ENCODE measurements at places on chromosomes 12 and 14.

GRCh38 chr14:34065236-34065635, 114.4 kb upstream of the EGLN3 start:
- DNase-seq = no peak

DNA sequence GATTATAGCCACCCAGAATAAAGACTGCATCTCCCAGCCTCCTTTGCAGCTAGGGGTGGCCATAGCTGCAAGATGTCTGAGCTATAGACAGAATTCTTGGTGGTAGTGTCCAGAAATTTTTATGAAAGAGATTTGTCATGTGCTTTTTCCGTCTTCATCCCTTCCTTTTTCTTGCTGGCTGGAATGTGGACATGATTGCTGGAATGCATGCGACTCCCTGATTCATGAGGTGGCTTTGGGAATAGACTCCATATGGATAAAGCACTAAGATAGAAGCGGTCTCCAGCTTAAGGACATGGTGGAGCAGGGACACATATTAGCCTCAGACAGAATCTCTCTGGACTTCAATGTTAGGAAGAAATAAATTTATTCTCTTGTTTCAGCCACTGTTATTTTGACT, 10.0 kb upstream of the HSPB8 start:
- no peak for DNase-seq

GRCh38 chr14:45633220-45633984, 380.4 kb upstream of the MIS18BP1 start:
- no peak for DNase-seq

GRCh38 chr12:127830065-127830460, 436.9 kb upstream of the TMEM132C start:
- DNase-seq = no peak

DNA sequence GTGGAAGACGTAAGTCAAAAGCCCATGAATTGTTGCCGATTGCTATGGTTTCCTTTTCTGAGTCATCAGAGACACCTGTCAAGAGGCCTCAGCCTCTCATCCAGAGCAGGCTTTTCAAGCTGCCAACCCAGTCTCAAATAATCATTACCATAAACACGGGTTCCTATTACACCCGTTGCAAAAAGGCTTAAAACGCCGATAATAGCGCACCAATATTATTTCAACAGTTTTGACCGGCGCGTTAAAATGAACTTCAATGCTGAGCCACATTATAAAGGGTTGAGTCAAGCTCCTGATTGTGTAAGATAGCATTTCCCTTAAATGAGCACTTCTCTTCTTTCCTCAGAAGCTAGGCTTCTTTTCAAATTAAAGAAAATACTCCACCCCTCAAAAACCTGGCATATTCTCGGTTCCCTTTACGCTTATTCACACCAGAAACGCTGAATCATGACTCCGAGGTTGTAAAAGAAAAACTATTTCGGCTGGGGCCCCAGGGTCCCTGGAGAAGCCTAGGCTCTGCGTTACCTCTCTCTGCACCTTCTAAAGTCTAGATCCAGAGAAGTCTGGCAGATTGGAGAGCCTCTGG, 1.4 kb downstream of the TMTC1 start:
- peak; percentile 65 for DNase-seq

GRCh38 chr14:71693381-71693780, 238.8 kb upstream of the RGS6 start:
- no peak for DNase-seq

DNA sequence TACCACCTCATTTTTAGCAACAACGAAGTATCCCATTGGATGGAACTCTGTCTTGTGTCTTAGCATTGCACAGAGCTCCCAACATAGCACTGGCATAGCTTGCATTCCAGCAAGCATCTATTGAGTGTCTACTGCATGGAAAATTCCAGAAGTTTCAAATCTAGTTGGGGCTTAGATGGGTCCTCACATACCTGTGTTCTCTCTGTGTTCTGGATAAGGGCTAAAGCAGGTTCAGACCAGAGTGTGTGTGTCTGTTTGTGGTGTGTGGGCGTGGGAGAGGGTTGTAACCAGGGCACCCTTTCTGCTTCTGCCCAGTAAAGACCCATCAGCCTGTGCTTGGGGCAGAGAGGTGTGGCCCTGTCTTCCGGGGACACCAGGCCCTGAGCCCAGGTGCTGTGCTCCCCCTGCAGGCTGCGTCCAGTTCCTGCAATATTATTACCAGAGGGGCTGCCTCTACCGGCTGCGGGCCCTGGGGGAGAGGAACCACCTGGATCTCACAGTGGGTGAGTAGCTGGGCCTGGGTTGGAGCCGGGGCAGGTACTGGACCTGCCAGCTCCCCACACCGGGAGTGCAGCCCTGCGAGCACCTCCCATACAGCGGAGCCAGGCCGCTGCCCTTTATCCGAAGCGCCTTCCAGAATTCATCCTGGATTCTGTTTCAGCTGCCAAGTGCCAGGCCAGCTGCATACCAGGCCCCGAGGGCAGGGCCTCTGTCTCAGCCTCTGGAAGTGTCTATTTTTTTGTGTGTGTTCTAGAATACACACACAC, 20.3 kb downstream of the RHOF start:
- peak; percentile 64 for DNase-seq

- peak; percentile 37 for DNase-seq
These were observed 23.2 kb upstream of the ESRRB start for GRCh38 chr14:76352639-76353281.

GRCh38 chr12:19227880-19228210, 98.3 kb downstream of the PLEKHA5 start:
- DNase-seq = no peak

GRCh38 chr12:52314511-52314910, 6.7 kb downstream of the KRT83 start:
- DNase-seq = no peak

DNA sequence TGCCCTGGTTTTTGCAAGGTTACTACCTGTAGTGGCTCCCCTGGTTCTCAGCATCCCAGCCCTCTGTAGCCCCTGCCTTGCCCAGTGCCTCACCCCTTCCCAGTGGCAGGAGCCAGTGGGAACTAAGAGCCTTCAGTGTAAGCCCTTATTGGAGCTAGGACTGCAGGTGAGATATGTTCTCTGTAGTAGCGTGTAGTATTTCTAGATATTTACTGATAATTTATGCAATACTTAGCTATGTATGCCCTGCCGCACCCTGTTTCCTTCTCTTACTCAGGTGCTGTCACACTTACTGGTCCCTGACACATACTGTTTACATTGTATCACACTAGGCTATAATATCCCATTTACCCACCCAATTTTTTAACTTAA, 3.6 kb downstream of the BMAL2 start:
- DNase-seq = no peak

GRCh38 chr12:64706306-64706705, 52.9 kb downstream of the GNS start:
- DNase-seq = no peak

DNA sequence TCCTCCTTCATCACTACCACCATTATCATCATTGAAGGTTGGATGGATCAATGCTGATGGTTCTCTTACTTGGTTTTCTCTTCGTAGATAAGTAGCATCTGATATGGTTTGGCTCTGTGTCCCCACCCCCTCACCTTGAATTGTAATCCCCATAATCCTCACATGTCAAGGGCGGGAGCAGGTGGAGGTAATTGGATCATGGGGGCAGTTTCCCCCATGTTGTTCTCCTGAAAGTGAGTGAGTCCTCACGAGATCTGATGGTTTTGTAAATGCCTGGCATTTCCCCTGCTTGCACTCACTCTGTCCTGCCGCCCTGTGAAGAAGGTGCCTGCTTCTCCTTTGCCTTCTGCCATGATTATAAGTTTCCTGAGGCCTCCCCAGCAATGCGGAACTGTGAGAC, 172.4 kb upstream of the PWP1 start:
- no peak for DNase-seq

- DNase-seq = no peak
These were observed at the start of gene KRT5 for GRCh38 chr12:52519826-52520662. Gene KRT5 (minus strand): TSS chr12:52520394. CDS start chr12:52520296, 98 bp downstream.

DNA sequence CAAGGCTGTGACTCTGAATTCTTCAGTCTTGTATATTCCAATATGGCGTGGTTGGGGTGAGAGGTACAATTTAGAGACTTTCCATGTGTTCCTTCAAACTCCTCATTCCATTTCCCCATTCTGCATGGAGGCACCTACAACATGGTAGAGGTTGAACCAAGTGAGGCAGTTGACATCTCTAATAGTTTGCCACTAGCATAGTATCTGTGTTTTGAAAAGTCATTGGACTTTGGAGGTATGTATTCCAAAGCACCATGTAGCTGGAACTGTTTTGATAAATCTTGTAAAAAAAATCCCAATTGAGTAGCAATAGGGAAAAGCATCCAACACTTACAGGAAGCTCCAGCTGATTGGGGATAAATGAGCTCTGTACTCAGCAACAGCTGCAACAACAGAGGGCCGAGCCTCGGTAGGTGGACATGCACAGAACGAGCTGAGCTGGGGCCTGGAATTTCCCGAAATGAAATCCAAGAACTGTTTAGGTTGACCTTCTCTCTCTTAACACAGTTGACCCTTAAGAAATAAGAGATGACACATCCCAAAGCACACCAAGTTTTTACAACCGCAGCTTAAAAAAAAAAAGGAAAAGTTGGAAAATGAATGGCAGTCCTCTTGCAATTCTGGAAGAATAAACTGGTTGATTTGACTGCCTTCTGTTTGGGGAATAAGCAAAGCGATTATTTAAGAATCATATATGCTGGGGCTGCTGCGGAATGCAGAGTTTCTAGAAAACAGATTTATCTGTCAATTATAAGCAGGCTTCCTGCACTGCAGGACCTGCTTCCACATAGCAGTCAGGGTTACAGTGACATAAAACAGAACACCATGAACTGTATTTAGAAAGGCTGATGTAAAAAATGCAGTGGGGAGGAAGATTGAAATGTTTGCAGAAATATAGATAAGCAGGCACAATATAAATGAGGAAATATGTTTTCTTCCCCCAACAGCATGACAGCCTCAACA, 194.6 kb upstream of the KRR1 start:
- DNase-seq = no peak

GRCh38 chr12:92437452-92437851, 265.3 kb upstream of the PLEKHG7 start:
- DNase-seq = no peak

DNA sequence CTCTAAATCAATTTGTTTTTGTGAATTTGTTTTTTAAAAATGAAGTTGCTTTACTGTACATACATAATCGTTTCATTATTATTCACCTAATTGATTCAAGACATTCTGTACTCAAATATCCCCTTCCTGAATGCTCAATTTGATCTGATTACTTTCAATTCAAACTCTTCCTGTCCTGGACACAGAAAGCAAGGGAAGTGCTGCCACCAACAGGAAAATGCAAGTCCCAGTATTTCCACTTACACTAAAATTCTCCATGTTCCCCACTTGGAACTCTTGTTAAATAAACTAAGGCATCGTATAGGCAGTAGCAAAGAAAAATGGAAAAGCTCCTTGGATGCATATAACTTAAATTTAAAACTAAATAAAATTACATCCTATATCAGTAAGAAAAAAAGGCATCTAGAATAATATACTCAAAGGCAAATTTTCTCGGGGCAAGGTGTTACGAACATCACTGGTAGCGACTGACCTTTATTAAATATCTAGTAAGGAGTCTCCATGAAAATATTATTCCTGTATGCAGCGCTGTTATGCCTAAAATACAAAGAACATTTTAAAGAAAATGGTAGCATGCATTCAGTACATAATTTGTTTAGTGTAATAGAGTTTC, 72.0 kb upstream of the DBX2 start:
- no peak for DNase-seq

GRCh38 chr14:101861464-101861863, 100.0 kb downstream of the PPP2R5C start:
- DNase-seq = no peak

GRCh38 chr12:58455136-58455535, 465.2 kb downstream of the LRIG3 start:
- no peak for DNase-seq

DNA sequence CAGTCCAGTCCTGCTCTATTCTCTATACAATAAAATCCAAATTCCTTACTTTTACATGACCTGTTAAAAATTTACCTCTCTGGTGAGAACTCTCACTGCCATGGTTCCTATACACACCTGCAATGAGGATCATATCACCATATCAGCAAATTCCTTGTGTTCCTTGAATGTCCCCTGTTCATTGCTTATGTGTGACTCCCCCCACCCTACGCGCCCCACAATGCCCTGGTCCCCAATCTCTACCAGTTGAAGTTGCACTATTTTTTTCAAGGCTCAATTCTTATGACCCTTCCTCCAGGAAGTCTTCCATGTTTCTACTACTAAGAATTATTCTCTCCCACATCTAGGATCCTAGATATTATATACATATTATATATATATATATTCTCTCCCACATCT, 82.2 kb upstream of the NEDD1 start:
- DNase-seq = no peak

DNA sequence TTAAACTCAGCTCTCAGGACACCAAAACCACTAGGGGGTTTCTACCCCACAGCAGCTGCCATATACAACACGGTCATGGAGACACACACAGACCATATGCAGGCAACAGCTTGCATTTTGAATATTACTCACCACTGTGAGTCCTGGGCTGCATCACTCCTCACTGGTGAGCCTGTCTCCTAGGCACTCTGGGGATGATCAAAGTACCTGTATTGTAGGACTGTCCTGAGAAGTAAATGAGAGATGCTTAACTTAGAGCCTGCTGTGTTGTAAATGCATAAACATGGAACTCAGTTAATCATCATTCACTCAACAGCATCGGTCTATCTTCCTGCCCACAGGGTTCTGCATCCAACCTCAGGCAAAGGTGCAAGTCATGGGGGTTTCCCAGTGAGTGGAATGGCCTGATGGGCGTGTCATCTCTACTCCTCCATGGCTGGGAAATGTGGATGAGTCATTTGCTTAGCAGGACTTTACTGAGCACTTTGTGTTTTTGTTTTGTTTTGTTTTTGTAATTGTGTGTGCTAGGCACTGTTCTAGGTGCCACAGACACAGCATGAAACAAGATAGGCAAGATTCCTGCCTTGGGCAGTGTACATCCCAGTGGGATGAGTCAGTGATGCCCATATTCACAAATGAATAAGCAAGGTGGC, 1141.2 kb upstream of the TMEM132C start:
- DNase-seq = no peak

- DNase-seq = no peak
These were observed 111.8 kb downstream of the PRIMA1 start for GRCh38 chr14:93676416-93676958.

GRCh38 chr14:74395094-74395493, 30.9 kb downstream of the SYNDIG1L start:
- no peak for DNase-seq

- DNase-seq = no peak
These were observed 6.5 kb upstream of the GLT8D2 start for GRCh38 chr12:104056419-104056972.

DNA sequence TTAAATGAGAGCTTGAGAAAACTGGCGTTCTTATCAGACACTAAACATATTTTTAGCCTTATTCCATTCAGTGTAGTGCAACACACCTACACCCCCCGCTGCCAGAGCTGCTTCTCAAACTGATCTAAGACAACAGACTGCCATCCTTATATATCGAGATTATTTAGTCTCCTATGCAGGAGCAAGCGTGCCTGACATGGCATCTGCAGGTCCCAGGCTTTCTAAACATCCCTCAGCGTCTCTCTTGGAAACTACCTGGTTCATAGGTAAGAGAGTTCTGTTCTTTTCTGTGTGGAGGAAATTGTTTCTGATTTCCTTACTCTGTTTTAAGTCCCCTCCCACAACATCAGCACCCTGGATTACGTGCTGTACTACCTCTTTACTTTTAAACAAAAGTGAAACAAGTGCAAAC, 117.1 kb upstream of the PTPRB start:
- no peak for DNase-seq
